ENCODE measurements at places on chromosomes 11 and 22. TPM values are rescaled to one million over a fixed set of nuclear protein-coding genes. Genes with fewer than 3 reads are reported as not detected.

CCDC89 gene
- 1.2 TPM for total RNA-seq

GRM5 gene
- 0.06 TPM for total RNA-seq

MRGPRF gene
- total RNA-seq, result 13.2 TPM

DNA sequence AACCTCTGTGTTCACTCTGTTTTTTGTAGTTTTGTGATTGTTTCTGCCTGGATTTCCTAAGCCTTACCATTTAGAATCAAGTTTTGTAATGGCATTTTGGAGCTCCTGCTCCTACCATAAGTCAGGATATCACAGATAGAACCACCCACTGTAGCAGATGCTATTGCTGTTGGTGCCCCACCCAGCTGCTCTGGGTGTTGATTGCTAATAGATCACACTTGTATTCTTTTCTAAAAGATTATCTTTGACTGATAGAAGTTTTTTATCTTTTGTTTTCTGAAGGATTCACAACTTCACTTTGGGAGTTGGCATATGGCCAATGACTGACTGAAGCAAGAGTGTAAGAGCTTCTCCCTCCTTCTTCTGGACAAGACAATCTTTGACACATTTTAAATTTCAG, 76.0 kb downstream of the EHF start:
- no peaks in the 10 kb centered on the region for H3K4me1 ChIP-seq
- no peak for DNase-seq
- H3K4me3 ChIP-seq, result no peak overlapping the region
- H3K27me3 ChIP-seq, result no peaks in the 10 kb centered on the region
- H3K36me3 ChIP-seq, result no peaks in the 10 kb centered on the region

DNA sequence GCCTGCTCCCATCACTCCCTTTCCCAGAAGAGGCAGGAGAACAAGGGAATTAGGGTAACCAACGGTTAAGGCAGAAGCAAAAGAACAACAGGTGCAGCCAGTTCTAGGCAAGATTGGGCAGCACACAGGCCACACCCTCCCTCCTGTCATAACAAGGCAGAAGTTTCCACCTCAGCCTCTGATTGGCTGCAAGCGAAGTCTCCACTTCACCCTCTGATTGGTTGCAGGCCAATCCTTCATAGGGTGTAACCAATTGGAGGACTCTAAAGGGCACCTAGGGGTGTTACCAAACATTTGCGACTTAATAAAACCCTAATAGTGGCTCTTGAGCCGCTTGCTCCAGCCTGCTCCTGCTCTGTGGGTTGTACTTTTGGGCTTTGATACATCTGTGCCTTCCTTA, 153.8 kb downstream of the CACNA1I start:
- H3K27me3 ChIP-seq, result peaks cover 11% of the 10 kb centered on the region
- no peak overlapping the region for H3K27ac ChIP-seq
- DNase-seq, result no peak

DNA sequence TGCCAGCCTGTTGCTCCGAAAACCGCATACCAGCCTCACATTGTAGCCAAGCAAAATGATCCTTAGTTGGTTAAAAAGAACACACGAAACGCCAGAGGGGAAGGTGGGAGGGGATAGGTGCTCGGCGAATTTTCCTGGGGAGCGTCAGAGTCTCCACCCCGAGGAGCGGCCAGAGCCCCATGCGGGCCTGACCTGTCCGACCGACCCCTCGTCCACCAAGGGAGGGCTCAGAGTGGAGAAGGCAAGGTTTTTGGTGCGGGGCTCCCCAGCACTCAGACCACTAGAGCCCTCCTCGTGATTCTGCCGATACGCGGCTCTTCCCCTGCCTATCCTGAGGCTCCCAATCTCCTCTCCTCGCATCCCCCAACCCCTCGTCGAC, 39.6 kb downstream of the DIXDC1 start:
- H3K27me3 ChIP-seq, result no peaks in the 10 kb centered on the region
- peak overlapping the region; percentile 75 for H3K27ac ChIP-seq
- peaks cover 14% of the 10 kb centered on the region for H3K4me1 ChIP-seq
- H3K4me3 ChIP-seq, result peak overlapping the region; percentile 67
- DNase-seq, result no peak

GRCh38 chr11:58807343-58807742, 37.2 kb downstream of the GLYATL2 start:
- H3K4me1 ChIP-seq, result no peaks in the 10 kb centered on the region
- DNase-seq, result no peak
- H3K4me3 ChIP-seq, result no peak overlapping the region
- no peaks in the 10 kb centered on the region for H3K27me3 ChIP-seq
- H3K27ac ChIP-seq, result no peak overlapping the region

DNA sequence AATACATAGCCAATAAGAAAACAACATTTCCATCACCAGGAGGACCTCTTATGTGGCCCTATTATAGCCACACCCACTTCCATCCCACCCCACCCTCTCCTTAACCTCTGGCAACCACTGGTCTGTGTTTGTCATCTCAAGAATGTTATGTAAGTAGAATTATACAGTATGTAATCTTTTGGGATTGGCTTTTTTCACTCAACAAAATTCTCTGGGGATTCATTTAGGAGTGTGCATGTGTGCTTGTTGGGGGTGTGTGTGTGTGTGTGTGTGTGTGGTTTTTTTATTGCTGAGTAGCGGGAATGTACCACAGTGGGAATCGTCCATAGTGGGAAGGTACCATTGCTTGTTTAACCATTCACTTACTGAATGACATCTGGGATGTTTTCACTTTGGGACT, 5.2 kb downstream of the KCNJ5 start:
- H3K27me3 ChIP-seq, result no peaks in the 10 kb centered on the region
- no peaks in the 10 kb centered on the region for H3K36me3 ChIP-seq
- no peak overlapping the region for H3K27ac ChIP-seq
- DNase-seq, result no peak
- peaks cover 35% of the 10 kb centered on the region for H3K4me1 ChIP-seq

- DNase-seq, result no peak
- H3K27ac ChIP-seq, result no peak overlapping the region
Measured at GRCh38 chr11:119418759-119419158, 4.2 kb downstream of the THY1 start.

- H3K36me3 ChIP-seq, result peaks cover 100% of the 10 kb centered on the region
- H3K4me1 ChIP-seq, result peaks cover 23% of the 10 kb centered on the region
- H3K27me3 ChIP-seq, result no peaks in the 10 kb centered on the region
- H3K27ac ChIP-seq, result no peak overlapping the region
- no peak overlapping the region for H3K4me3 ChIP-seq
Measured at GRCh38 chr11:72688929-72689328, 14.7 kb upstream of the PDE2A start.

GRCh38 chr22:49019737-49020713, 807.6 kb downstream of the BRD1 start:
- H3K27ac ChIP-seq, result no peak overlapping the region
- no peak overlapping the region for H3K4me3 ChIP-seq
- no peak for DNase-seq
- H3K36me3 ChIP-seq, result no peaks in the 10 kb centered on the region
- no peaks in the 10 kb centered on the region for H3K27me3 ChIP-seq

DNA sequence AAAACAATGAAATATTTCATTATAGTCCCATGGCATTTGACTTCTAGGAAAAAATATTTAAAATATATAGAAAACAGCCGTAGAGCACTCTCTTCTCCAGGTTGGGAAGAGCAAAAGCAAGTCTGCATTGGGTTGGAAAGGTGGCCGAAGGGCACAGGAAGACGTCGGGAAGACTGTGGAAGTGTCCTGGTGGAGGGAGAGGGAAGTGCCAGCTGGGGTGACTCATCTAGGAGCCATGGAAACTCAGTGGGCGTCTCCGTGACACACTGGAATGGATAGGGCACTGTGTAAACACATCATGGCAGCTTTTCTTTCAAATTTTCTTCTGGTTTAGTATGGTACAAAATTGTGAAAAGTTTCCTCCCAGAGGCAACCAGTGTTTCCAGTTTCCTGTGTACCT, 12.7 kb downstream of the GTPBP1 start:
- H3K4me3 ChIP-seq, result no peak overlapping the region
- peaks cover 56% of the 10 kb centered on the region for H3K36me3 ChIP-seq
- H3K27me3 ChIP-seq, result no peaks in the 10 kb centered on the region
- DNase-seq, result peak; percentile 77
- no peak overlapping the region for H3K27ac ChIP-seq

GRCh38 chr11:49499117-49499516, 290.7 kb upstream of the FOLH1 start:
- DNase-seq, result no peak
- H3K27me3 ChIP-seq, result no peaks in the 10 kb centered on the region
- no peaks in the 10 kb centered on the region for H3K36me3 ChIP-seq
- H3K4me1 ChIP-seq, result no peaks in the 10 kb centered on the region
- no peak overlapping the region for H3K27ac ChIP-seq

All from upper lobe of right lung (tissue), 1 donor.